Fibroblast of villous mesenchyme (primary cell): ENCODE measurements at places on chromosomes 12 and 14. TPM values are rescaled to one million over a fixed set of nuclear protein-coding genes. Genes with fewer than 3 reads are reported as not detected.

- DNase-seq, result peak; percentile 59
Observed at GRCh38 chr14:53542732-53543131, 389.6 kb upstream of the DDHD1 start.

- DNase-seq, result no peak
Observed at GRCh38 chr12:125512541-125513298, 447.5 kb downstream of the AACS start.

DNA sequence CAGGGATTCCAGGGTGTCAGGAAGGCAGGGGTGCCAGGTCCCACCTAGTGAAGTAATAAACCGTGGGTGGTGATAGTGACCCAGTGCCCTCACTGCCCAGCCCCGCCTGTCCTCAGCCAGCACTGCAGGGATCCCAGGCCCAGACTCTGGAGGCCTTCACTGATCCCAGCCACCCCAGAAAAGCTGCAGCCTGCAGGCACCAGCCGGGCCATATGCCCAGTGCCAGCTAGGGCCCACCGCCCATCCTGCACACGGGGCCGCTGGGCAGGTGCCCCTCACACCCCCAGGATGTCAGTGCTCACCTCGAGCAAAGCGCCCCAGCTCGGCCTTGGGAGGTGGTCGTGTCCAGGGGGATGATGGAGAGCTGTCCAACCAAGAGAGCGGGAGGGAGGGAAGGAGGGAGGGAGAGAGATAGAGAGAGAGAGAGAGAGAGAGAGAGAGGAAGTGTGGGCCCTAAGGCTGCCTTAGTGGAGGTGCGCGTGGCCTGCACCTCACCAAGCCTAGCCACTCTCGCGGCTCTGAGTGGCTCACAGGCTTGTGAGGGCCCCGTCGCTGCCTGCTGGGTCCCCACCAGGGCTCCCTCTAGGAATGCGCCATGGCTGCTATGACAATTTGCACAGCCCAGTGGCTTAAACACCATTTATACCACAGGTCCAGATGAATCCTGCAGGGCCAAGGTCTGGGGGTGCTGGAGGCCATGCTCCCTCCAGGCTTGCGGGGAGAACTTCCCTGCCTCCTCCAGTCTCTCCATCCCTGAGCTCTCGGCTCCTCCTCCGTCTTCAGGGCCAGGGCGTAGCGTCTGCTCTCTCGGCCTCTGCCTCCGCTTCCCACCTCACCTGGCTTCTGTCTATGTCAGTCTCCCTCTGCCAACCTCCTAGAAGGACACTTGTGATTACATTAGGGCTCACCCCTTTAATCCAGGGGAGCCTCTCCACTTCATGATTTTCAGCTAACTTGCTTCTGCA, 401.0 kb downstream of the TMEM121 start:
- no peak for DNase-seq

GRCh38 chr14:65210118-65210821, 108.0 kb upstream of the MAX start:
- DNase-seq, result peak; percentile 51

Gene RNF212B
- not detected in 2 replicates for total RNA-seq

Gene TAS2R19
- total RNA-seq, result 4.8 and 7.8 TPM in 2 replicates
